ENCODE measurements at places on chromosomes 5 and 9.

- no peak for DNase-seq
Observed at GRCh38 chr5:8381972-8382371, 513.0 kb downstream of the MTRR start.

DNA sequence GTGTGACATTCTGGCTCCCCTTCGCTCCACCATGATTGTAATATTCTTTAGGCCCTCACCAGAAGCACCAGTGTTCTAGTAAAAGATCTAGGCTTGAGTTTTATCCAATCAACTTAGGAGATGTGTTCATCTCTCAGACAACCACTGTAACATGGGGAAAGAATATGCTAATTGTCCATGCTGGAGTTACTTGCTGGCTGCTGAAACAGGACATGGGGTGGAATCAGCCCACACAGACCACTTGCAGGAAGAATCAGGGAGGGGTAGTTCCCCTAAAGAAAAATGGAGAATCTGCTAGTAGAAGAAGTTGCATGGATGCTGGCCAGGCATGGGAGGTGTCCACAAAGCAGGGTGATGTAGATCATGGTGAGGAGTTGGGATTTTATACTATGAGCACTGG, 86.2 kb downstream of the FEM1C start:
- DNase-seq: no peak

DNA sequence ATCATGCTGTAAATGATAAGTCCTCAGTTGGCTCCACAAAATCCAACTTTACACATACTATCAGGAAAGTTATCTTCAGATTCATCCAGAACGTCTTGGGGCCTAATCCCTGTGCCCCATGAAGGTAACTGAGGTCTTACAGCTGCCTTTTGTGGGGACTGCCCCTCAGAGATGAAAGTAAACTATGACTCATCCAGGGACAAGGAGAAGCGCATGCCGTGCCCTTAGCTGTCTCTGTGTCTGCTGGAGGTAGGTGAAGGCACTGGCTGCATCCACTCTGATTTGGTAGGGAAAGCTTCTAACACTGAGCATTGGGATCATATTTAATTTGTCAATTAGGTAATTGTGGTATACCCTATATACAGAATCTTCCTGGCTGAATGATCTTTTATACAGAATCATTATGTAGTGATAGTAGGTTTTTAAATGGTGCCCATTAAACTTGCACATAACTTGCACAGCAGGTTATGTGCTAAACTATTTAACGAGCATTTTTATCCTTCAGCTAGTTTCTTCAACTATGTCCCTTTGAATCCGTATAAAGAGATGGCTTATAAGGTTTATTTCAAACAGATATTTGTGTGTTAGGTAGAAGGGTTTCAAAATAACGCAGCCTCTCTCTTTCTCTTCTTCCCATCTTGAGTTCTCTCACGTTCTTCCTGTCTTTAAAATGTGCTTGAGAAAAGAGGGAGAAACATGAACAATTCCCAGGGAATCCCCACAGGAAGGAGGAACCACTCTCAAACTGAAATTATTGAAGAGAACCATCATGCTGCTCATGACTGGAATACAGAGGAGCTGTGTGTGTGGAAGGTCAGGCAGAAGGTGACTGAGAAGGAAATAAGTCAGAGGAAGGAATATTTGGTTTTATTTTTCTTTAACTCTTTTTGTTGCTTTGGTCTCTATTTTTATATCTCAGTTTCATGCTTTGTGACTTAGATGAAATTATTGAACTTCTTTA, 250.9 kb downstream of the CD180 start:
- DNase-seq: no peak

DNA sequence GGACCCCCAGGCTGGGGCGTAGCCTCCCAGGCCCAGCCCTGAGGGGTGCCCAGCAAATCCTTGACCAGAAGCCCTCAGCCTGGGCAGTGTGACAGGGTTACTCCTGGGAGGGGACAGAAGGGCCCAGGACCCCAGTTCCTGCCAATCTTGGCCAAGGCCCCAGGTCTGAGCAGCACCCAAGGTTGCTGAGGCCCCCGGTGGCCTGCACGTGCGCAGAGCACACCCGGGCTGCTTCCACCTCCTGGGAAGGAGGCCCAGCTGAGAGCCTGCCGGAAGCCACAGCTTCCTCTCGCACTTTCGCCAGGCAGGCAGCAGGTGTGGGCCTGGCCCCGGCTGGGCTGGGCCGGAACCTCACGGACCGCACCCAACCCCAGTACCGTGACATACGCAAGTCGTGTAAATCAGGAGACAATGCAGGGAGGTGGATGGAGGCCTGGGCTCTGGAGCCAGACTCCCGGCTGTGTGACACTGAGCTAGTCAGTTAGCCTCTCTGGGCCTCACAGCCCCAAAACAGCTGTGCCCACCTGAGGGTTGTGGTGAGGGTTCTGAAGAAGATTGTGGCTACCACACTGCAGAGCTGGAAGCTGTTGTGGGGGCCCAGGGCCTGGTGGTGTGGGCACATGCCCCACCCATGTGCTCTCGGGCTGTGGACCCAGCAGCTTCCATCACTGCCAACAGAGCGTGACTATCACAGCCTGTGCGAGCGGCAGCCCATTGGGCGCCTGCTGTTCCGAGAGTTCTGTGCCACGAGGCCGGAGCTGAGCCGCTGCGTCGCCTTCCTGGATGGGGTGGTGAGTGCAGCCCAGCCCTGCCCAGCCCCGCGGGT, 5.1 kb downstream of the GRK6 start:
- DNase-seq: peak; percentile 77

GRCh38 chr5:159362220-159362619, 31.9 kb upstream of the IL12B start:
- DNase-seq: no peak

GRCh38 chr9:113622600-113623400, 159.3 kb downstream of the RGS3 start:
- peak; percentile 87 for DNase-seq

- DNase-seq: no peak
Observed at GRCh38 chr5:113263545-113263944, 171.2 kb downstream of the TSSK1B start.
